ENCODE measurements at places on chromosomes 13 and 19. TPM values are rescaled to one million over a fixed set of nuclear protein-coding genes. Genes with fewer than 3 reads are reported as not detected.

Gene SBK2
- not detected for total RNA-seq

DNA sequence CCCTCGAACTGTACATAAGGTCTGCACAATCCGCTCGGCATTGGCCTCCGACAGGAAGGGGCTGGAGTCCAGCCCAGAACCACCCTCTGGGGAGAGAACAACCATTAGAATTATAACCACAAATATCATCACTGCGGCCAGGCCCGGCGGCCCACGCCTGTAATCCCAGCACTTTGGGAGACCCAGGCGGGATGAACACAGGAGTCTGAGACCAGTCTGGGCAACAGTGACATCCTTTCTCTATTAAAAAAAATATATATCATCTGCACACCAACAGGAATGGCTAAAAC lies 11.4 kb downstream of the COQ8B start:
- peaks cover 64% of the 10 kb centered on the region for H3K36me3 ChIP-seq
- no peaks in the 10 kb centered on the region for H3K27me3 ChIP-seq
- DNase-seq = no peak
- no peak overlapping the region for H3K27ac ChIP-seq
- H3K4me3 ChIP-seq = no peak overlapping the region

GRCh38 chr19:53555352-53555751 lies 17.4 kb downstream of the ZNF331 start:
- H3K27ac ChIP-seq = peak overlapping the region; percentile 18
- H3K4me3 ChIP-seq = no peak overlapping the region
- no peak for DNase-seq
- no peaks in the 10 kb centered on the region for H3K4me1 ChIP-seq
- peaks cover 8% of the 10 kb centered on the region for H3K36me3 ChIP-seq
- no peaks in the 10 kb centered on the region for H3K27me3 ChIP-seq

DNA sequence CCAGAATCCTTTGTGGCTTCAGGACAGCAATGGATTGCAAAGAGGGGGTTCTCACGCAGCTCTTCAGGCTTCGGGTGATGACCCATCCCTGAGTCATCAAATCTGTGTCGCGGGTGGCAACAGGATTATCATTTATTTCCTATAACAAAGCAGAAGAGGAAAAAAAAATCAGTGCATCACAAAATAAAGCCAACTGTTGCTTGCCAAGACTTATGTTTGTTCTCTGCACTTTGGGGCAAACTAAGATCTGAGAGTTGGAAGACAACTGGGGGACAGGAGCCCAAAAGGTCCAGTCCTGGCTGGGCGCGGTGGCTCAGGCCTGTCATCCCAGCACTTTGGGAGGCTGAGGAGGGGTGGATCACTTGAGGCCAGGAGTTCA lies 6.4 kb downstream of the GNA15 start:
- no peaks in the 10 kb centered on the region for H3K27me3 ChIP-seq
- H3K4me1 ChIP-seq = peaks cover 48% of the 10 kb centered on the region
- H3K36me3 ChIP-seq = peaks cover 15% of the 10 kb centered on the region
- DNase-seq = no peak

DNA sequence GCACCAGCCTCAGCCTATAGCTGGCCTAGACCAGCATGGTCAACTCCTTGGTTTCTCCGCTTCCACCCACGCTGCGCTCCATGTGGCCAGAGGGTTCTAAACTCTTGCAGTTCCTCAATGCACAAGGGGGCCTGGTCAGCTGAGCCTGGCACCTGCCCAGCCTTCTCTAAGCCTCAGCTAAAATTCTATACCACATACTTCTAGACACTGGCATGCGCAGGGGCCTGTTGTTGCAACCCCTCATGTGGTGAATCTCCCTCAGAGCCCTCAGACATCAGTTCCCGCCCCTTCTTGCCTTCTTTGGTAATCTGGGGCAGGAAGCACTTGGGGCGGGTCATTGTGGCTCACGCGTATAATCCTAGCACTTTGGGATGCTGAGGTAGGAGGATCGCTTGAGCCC lies 19.7 kb upstream of the LDLR start:
- no peak overlapping the region for H3K4me3 ChIP-seq
- no peak overlapping the region for H3K27ac ChIP-seq
- H3K27me3 ChIP-seq = no peaks in the 10 kb centered on the region

Gene MYBPC2
- total RNA-seq = 7.0 TPM

DNA sequence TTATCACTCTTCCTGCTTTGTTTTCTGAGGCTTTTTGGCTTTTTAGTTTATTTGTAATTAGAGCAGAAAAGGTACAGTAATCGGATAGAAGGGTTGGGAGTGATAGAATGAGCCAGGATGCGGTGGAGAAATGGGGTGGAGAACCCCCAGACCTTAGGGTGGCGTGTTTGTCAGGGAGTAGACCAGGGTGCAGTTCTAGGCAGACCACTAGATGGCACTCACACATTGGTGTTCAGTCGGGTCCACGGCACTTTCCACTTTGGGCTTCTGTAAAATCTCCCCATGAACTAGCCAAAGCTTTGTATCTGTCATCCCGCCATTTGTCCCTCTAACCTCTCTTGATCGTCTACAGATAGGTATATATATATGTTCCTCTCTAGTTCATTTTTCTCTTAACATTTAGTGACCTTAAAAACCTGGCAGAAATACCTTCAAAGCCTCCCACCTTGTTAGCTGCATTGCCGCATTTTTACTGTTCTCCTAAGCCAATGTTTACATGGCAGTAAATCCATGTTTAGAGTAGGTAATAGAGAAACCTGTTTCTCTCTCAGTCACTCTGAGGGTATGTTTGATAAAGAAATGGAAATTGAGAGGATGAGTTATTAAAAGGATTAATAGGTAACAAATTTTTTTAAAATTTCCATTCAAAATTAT lies 154.9 kb downstream of the TM9SF2 start:
- H3K36me3 ChIP-seq = no peaks in the 10 kb centered on the region
- H3K27me3 ChIP-seq = no peaks in the 10 kb centered on the region
- H3K4me3 ChIP-seq = no peak overlapping the region
- no peak overlapping the region for H3K27ac ChIP-seq

Gene ZNF135
- total RNA-seq = 7.0 TPM

DNA sequence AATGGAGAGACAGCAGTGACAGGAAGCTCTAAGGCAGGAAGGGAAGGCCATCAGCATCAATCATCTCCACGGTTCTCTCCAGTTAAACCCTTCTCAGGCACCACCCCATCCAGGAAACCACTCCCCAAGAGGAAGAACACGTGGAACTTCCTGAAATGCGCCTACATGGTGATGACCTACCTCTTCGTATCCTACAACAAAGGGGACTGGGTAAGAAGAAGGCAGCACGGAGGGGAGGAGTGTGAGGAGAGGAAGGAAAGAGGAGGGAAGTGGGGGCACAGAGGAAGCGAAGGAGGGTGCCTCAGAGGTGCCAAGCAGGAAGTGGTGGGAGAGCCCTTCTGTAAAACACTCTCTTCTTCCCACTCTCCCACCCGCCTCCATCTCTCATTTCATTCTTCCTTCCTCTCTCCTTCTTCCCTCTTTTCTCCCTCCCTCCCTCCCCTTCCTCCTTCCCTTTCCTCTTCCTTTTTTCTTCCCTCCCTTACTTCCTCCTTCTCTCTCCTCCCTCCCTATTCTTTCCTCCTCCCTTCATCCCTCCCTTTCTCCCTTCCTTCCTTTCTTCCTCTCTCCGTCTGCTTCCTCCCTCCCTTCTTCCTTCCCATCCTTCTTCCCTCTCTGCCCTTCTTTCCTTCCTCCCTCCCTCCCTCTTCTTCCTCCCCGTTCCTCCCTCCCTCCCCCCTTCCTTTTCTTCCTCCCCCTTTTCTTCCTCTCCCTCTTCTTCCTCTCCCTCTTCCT lies 12.6 kb downstream of the ZSCAN5A start:
- no peak for DNase-seq
- no peak overlapping the region for H3K27ac ChIP-seq
- no peaks in the 10 kb centered on the region for H3K27me3 ChIP-seq
- H3K4me3 ChIP-seq = no peak overlapping the region
- peaks cover 4% of the 10 kb centered on the region for H3K36me3 ChIP-seq

Gene OVOL3
- not detected for total RNA-seq

DNA sequence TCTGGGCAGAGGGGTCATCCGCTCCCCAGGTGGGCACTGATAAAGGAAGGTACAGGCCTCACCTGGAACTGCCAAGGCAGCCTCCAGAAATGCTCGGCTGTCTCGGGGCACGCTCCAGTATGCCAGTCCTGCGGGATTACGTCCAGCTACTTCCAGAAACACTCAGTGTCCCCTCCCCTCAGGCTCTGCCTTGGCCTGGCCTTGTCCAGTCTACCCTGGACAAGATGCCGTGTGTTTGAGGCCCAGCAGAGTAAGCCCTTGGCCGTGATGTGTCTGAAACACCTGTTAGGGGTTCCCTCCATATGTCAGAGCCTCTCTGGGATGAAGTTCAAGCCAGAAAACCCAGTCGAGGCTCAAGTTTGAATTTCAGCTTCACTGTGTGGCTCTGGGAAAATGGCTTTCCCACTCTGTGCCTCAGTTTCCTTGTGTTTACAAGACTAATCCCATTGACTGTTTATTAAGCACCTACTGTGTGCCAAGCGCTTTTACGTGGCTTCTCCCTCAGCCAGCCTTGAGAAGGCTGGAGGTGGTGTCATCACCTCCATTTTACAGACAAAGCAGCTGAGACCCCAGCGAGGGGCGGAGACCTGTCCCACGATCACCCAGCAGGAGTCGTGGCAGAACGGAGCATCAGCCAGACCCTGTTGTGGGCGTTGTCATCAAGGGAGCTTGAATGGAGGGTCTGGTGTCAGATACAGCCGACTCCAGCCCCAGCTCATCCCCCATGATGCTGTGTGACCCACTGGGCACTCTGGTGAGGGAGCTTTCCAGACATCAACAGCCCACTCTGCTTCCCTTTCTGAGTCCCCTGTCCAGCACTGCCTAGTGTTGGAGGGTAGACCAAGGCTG lies 2.0 kb upstream of the PIK3R2 start:
- H3K4me1 ChIP-seq = peaks cover 13% of the 10 kb centered on the region
- H3K36me3 ChIP-seq = peaks cover 13% of the 10 kb centered on the region
- no peak overlapping the region for H3K4me3 ChIP-seq

GRCh38 chr13:42728507-42729180 lies 52.7 kb upstream of the FAM216B start:
- no peaks in the 10 kb centered on the region for H3K27me3 ChIP-seq
- no peak overlapping the region for H3K27ac ChIP-seq
- H3K4me1 ChIP-seq = no peaks in the 10 kb centered on the region
- H3K36me3 ChIP-seq = no peaks in the 10 kb centered on the region
- DNase-seq = no peak

Gene C19orf67
- total RNA-seq = not detected

GRCh38 chr19:35270381-35270811 lies 1.6 kb downstream of the USF2 start:
- H3K36me3 ChIP-seq = peaks cover 41% of the 10 kb centered on the region
- peaks cover 11% of the 10 kb centered on the region for H3K4me1 ChIP-seq
- DNase-seq = no peak
- H3K27ac ChIP-seq = no peak overlapping the region
- H3K27me3 ChIP-seq = no peaks in the 10 kb centered on the region

Gene CEACAM3
- 0.99 TPM for total RNA-seq

Gene TSSK6
- 1.2 TPM for total RNA-seq

GRCh38 chr13:93778548-93778947 lies 551.9 kb downstream of the GPC6 start:
- no peaks in the 10 kb centered on the region for H3K27me3 ChIP-seq
- H3K4me3 ChIP-seq = no peak overlapping the region
- no peaks in the 10 kb centered on the region for H3K36me3 ChIP-seq
- H3K27ac ChIP-seq = no peak overlapping the region
- no peaks in the 10 kb centered on the region for H3K4me1 ChIP-seq

Gene ADGRE2
- 1.2 TPM for total RNA-seq

Gene LILRA5
- 1.5 TPM for total RNA-seq

DNA sequence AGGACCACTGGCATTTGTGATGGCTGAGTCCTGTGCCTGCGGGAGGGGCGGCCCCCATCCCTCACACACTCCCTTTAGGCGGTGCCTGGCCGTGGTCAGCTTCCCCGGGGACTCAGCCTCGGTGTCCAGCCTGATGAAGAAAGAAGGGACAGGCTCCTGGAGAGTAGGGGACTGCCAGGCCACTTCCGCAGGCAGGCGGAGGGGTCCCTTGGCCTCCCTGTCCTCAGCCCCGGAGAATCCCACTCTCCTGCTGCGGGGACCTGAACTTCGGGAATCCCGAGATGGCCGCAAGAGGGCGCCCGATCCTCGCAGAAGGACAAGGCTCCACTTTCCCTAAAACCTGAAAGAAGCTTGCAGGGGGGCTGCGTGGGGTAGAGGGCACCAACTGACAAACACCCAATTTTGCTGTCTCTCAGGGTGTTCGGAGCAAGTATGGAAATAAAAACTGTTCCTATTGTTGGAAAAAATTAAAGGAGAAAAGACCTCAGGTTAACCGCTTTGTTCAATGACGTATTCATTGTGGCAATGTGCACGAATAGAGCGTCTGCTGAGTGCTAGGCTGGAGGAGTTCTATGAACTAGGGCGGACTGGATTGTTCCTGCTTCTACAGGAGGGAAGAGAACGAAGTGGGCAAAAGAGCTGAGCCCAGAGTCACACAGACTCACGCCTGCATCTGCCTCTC lies 297.3 kb downstream of the ZNF536 start:
- DNase-seq = peak; percentile 33
- no peak overlapping the region for H3K27ac ChIP-seq
- H3K27me3 ChIP-seq = peaks cover 14% of the 10 kb centered on the region
- H3K4me3 ChIP-seq = no peak overlapping the region
- no peaks in the 10 kb centered on the region for H3K36me3 ChIP-seq

Gene FFAR2
- 0.47 TPM for total RNA-seq

GRCh38 chr13:24614306-24615080 lies 65.7 kb upstream of the ATP12A start:
- H3K4me1 ChIP-seq = peaks cover 6% of the 10 kb centered on the region
- DNase-seq = no peak
- H3K27me3 ChIP-seq = no peaks in the 10 kb centered on the region
- H3K36me3 ChIP-seq = no peaks in the 10 kb centered on the region

GRCh38 chr19:49441210-49441959 lies at the start of gene SLC17A7:
TSS of gene SLC17A7 (minus strand) at chr19:49441527. CDS start at chr19:49441379, 148 bp downstream.
- DNase-seq = no peak
- H3K4me3 ChIP-seq = no peak within 1 kb of the TSS
- H3K4me1 ChIP-seq = peaks cover 18% of the 10 kb centered on the region
- peaks cover 2% of the 10 kb centered on the region for H3K36me3 ChIP-seq
- H3K27me3 ChIP-seq = peaks cover 70% of the 10 kb centered on the region
- H3K27ac ChIP-seq = no peak within 1 kb of the TSS

DNA sequence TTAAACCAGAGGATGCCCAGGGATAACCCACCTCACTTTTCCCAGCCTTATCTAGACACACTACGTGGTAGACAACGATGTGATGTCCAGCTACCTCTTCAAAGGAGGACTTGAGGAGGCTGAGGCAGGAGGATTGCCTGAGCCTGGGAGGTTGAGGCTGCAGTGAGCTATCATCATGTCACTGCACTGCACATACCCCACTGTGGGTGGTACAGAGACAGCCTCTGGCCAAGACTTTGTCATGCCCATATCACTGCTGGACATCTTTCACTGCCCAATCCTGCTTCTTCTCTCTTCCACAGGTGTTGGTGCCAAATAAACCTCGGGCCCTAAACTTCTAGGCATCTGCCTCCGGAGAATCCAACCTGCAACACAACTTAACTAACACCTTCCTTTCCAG lies 85.8 kb downstream of the FAM216B start:
- no peak overlapping the region for H3K27ac ChIP-seq
- no peak overlapping the region for H3K4me3 ChIP-seq
- H3K27me3 ChIP-seq = no peaks in the 10 kb centered on the region
- no peak for DNase-seq
- H3K4me1 ChIP-seq = no peaks in the 10 kb centered on the region

- no peak for DNase-seq
- H3K4me3 ChIP-seq = no peak overlapping the region
- no peak overlapping the region for H3K27ac ChIP-seq
- H3K27me3 ChIP-seq = peaks cover 19% of the 10 kb centered on the region
Measured at GRCh38 chr13:26024558-26024957, 27.3 kb downstream of the SHISA2 start.

GRCh38 chr13:43911871-43912270 lies 32.2 kb downstream of the LACC1 start:
- DNase-seq = no peak
- peaks cover 3% of the 10 kb centered on the region for H3K4me1 ChIP-seq
- no peaks in the 10 kb centered on the region for H3K36me3 ChIP-seq
- no peak overlapping the region for H3K27ac ChIP-seq
